HFF-Myc (cell line): ENCODE measurements at places on chromosomes 3 and 15.

GRCh38 chr3:4501437-4501836 is 8.3 kb downstream of the ITPR1 start:
- DNase-seq = no peak

DNA sequence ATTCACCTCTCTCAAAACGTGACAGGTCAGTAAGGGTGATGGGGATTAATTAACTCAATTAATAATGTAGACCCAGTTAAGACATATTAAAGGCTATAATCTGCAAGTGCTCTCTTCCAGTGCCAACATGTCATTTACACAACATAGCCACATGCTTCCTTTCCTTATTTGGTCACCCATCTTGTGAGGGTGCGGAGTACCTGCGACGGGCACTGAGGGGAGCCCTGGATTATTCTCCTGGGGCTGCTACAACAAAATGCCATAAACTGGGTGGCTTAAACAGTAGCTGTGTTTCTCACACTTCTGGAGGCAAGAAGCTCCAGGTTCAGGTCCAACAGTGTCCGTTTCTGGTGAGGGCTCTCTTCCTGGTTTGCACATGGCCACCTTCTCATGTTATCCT is 157.4 kb upstream of the LRTM1 start:
- DNase-seq = no peak

- DNase-seq = no peak
These were observed 210.6 kb downstream of the TCF12 start for GRCh38 chr15:57129064-57129463.

DNA sequence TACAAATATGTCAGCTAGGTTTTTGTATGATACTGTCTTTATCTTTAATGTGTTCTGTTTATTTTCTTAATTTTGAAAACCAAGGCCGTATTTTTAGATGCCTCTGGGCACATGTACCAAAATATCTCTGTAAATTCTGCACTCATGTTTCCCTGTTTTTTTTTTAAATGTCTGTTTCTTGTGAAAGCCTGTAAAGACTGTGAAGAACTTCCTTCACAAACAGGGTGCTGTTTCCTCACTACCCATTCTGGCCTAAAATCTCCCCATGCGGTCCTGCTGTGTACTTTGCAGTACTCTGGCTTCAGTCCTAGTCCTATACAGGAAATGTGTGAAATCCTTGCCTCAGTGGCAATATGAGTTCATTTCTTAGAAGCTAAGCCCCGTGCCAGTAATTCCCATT is 133.4 kb upstream of the ZBTB20 start:
- DNase-seq = no peak

DNA sequence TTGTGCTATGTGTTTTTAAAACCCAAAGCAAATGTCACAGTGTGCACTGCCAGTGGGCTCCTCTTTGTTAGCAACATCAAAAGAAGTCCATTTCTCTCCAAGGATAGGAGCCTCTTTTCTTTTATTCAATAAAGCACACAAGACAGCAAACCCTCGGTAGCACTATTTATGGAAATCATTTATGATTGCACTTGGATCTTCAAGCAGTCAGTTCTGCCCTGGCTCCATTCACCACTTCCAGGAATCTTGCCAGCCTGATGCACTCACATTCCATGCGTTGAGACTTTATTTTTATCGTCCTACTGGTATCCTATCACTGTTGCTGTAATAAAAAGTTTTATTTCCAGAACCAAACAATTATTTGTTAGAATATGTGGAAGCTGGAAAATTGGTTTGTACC is 412.1 kb downstream of the TBL1XR1 start:
- peak; percentile 2 for DNase-seq

DNA sequence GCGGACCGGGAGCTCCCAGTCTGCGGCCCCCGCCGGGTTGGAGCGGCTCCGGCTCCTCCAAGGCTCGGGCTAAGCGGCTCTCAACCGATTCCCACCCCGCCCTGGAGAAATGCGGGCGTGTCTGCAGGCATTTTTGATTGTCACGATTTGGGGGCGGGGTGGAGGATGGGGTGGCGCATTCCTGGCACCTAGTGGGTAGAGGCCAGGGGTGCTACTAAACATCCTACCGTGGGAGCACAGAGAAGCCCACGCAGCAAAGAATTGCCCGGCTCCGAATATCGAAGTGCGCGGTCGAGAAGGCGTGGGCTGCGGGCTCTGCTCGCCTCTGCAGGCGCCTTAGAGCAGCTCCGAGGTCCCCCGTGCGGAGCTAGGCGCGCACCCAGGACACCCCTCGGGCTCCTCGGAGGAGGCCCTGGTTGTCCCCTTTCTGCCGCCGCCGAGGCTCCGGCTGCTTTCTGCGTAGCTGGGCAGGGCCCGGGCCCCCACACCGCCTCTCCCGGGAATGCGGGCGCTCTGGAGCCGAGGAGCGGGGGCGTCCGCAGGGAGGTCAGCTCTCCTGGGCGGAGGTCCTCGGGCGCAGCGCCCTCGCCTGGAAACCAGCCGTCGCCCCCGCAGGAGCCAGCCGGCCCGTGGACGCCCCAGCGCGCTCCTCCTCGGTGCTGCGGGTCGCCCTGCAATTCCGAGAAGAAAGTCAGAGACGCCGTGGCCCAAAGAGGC is 16.5 kb upstream of the LAMP3 start:
- DNase-seq = no peak

DNA sequence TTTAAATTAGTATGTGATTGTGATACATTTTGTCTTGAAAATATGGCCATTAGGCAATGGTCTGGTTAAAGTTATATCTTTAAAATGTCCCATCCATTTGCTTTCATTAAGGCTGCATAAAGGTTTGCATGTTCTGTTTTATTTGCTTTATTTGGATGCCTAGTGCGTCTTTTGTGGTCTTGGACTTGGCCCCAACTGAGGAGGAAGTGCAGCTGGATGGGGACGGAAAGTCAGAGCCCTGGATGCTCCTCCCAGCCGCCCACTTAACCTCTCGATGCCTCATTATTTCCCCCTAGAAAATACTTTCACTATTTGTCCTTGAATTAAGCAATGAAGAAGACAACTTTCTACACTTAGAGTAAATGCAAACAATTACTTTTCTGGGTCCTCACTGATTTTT is 898.2 kb downstream of the MCTP2 start:
- peak; percentile 4 for DNase-seq

GRCh38 chr15:62593681-62594399 is 428.8 kb upstream of the C2CD4B start:
- peak; percentile 39 for DNase-seq

DNA sequence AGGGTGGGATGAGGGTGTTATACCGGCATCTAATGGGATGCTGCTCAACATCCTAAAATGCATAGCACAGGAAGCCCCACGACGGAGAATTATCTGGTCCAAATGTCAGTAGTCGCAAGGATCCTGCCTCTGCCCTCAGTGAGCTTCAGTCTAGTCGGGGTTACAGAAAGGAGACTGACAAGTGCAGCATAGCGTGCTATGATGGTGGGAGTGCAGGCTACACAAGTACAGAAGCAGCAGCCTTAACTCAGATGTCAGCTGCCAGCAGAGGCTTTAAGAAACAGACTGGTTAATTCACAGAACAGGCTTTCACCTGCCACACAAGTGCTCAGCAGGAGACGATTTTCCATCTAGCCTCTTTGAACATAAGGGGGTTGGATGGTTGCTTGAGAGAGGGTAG is 6.9 kb downstream of the LRRN1 start:
- DNase-seq = no peak

DNA sequence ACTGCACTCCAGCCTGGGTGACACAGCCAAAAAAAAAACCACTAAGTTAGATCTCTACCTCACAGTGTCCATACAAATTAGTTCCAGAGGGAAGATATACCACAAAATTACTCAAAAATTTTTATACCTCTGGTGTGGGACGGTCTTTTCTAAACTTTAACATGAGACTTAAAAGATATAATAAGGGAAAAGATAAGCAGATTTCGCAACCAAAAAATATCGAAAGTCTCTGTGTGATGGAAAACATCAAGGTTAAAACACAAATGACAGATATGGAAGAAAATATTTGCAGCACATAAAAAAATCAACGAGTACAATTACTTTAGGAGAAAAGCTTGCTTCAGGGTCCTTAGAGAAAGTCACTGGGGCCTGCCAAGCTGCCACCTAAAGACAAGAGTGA is 10.5 kb downstream of the HDDC3 start:
- DNase-seq = no peak

DNA sequence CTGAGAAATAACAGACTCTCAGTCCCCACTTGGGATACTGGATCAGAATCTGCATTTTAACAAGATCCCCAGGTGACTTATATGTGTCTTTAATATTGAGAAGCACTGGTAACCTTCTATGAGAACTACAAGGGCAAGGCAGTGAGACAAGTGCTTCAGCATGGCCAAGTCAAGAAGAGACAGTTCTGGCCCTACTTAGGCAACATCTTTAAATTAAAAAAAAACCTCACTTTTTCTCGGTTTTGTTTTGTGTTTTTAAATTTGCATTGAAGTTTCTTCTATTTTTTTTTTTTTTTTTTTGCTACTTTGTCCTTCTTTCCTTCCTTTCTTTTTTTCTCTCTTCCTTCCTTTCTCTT is 42.5 kb upstream of the SPTSSB start:
- no peak for DNase-seq

DNA sequence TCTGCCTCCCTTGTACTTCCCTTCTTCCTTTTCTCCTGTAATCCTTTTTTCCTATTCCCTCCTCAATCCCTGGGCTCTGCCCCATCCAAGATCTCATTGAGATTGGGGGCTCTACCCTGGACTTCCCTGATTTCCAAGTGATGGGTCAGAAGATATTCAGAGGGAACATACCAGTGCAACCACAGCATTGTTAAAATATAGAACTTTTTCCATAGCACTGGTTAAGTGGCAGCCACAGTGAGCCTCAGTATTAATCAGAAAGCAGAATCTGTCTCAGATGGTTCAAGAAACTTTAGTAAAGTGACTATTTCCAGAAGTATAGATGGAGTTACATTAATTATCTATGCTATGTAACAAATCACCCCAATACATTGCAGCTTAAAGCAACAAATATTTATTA is 18.7 kb upstream of the SCN10A start:
- no peak for DNase-seq

DNA sequence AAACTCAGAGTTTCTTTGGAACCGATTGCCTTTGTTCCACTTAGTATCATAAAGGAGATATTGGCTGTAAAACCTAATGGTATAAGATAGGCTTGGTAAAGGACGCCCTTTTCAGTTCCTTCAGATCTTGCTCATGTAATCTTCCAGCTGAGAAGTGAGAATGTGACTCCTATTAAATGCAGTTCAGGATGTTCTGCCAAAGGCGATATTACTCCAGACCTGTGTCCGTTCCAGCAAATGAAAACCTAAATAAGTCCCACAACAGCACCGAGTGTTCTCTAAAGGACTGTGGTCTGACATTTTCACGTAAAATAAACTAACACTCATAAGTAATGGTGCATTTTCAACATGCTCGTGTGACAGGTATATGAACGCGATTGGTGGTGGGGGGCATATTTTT is 276.2 kb downstream of the FEZF2 start:
- DNase-seq = no peak

DNA sequence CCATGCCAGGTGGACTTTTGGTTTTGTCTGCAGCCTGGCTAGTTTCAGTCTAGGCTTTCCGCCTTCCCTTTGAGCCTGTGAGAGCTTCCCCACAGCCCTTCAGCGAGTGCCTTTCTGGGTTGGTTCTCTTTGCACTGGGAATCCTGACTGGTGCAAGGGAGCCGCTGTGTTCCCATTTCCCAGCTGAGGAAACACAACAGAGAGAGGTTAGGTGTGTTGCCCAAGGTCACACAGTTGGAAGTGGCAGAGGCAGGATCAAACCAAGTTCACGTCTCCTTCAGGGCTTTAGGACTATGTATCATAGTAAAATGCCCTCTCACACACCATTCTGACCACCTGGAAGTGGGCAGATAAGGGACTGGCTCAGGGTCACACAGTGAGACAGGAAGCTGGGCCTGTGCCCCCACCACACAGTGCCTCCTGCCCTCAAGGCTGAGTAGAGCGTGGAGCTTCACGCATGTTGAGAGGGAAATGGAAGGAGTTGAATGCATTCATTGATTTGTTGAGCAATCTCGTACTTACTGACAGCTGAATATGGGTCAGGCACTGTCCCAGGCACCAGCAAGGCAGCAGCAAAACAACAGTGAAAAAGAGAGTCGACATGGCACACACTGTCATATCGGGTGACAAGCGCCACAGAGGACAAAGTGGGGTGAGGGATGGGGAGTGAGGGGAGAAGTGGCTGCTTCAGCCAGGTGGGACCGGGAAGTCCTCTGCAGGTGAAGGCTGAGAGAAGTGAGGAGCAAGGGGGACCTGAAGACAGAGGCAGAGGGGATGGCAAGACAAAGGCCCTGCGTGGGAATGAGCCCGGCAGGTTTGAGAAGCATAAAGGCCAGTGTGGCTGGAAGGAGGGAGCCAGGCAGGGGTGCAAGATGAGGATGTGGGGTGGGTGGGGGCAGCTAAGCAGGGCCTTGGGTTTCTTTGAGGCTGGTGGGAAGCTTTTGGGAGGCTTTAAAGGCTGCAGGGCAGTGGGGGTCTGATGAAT is 12.3 kb upstream of the ANPEP start:
- DNase-seq = no peak

DNA sequence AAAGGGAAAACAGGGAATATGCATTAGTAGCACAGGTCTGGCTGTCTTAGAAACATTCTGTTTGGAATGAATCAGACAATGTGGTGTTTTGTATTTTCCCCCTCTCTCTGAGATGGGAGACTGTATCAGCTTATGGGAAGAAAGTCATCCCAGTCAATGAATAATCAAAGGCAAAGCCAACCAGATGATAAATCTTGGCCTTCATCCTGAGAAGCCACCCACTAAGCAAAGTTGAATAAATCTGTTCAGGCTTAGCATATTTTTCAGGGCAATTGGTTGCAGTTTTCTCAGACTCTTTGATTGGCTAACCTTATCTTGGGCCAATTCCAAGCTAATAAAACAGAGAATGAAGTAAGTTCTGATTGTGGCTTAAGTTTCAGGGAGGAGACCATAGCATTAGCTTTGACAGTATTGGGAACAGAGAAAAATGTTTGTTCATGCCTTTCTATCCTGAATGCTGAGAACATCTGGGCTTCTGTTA is 63.6 kb upstream of the ARL8B start:
- peak; percentile 65 for DNase-seq

DNA sequence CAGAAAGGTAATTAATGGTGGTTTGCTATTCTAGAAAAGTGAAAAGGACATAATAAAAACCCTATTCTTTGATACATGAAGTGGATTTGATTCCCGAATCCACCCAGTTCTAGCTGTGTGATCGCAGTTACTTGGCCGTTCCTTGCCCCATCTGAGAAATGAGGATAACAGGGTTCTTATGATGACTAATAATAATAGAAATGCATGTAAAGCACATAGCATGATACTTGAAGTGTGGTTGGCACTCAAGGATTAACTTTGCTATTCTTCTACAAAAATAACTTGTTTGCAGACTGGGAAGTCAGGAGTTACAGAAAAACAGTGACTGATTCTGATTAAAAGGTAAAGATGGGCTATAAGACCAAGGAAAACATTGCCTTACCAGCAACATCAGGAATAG is 26.8 kb downstream of the PARL start:
- DNase-seq = no peak
